Upper lobe of left lung (tissue), 6 donors: ENCODE measurements at places on chromosomes 11 and 22. TPM values are rescaled to one million over a fixed set of nuclear protein-coding genes. Genes with fewer than 3 reads are reported as not detected.

Gene EXPH5
- total RNA-seq, result 24.6 TPM

Gene P2RY2
- 15.0 TPM for total RNA-seq

Gene OR5A1
- total RNA-seq, result not detected

DNA sequence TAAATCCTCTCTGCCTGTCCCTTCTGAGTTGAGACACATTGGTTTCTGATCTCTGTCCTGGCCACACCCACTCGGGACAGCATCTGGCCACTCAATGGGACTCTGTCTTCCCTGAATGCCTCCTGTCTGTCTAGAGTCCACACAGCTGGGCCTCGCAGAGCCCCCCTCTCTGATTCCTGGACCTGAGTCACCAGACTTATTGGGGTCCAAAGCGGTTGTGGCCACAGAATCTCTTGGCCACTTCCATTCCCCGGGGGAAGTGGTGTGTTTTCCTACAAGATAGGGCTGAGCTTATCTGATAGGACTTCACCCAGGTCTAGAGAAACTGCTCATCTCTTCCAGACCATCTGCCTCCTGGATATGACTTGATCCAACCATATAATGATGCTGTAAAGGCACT is 57.4 kb upstream of the WNT11 start:
- H3K27ac ChIP-seq, result no peak overlapping the region
- H3K36me3 ChIP-seq, result no peaks in the 10 kb centered on the region
- H3K27me3 ChIP-seq, result no peaks in the 10 kb centered on the region

DNA sequence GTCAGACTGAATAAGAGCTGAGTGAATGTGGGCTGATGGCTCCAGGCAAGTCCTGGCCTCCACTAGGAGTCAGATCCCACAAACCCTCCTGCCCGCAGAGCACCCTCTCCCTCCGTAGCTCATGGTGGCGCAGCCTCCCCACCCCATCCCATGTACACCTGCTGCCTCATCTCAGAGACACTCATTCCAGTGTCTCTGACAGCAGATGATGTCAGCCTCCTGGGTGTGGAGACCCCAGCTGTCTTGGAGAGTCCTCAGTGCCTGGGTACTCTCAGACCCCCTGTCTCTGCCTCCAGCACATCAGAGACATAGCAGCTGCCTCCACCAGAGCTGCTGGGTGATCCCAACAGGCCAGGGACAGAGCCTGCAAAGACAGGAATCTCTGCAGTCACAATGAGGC is 9.5 kb downstream of the IGLL5 start:
- H3K27ac ChIP-seq, result no peak overlapping the region
- DNase-seq, result peak; percentile 7
- H3K4me1 ChIP-seq, result no peaks in the 10 kb centered on the region
- no peak overlapping the region for H3K4me3 ChIP-seq
- no peaks in the 10 kb centered on the region for H3K27me3 ChIP-seq
- no peaks in the 10 kb centered on the region for H3K36me3 ChIP-seq

- H3K27ac ChIP-seq, result no peak overlapping the region
- no peaks in the 10 kb centered on the region for H3K4me1 ChIP-seq
- H3K27me3 ChIP-seq, result no peaks in the 10 kb centered on the region
- DNase-seq, result no peak
- H3K36me3 ChIP-seq, result no peaks in the 10 kb centered on the region
- no peak overlapping the region for H3K4me3 ChIP-seq
Measured at GRCh38 chr22:47549741-47550340, 787.4 kb downstream of the TBC1D22A start.

GRCh38 chr11:27865105-27865504 is 164.8 kb upstream of the BDNF start:
- H3K4me1 ChIP-seq, result no peaks in the 10 kb centered on the region
- no peak for DNase-seq
- H3K27ac ChIP-seq, result no peak overlapping the region
- no peak overlapping the region for H3K4me3 ChIP-seq
- no peaks in the 10 kb centered on the region for H3K27me3 ChIP-seq

DNA sequence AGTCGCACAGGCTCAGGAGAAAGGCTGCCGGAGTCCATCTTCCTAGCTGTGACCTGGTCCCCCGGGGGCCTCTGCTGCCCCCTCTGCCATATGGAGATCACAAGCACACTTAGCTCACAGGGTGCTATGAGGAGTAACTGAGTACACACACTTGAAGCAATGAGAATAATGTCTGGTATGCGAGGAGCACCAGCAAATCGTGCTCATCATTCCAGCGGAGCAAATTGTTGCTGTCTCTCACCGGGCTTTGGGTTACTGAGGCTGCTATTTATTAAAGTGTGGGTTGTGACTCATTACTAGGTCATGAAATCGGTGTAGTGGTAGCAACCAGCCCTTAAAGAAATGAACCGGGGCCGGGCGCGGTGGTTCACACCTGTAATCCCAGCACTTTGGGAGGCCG is 48.1 kb upstream of the EIF3D start:
- H3K4me1 ChIP-seq, result no peaks in the 10 kb centered on the region
- H3K27ac ChIP-seq, result no peak overlapping the region
- DNase-seq, result no peak

- DNase-seq, result no peak
- H3K4me3 ChIP-seq, result no peak overlapping the region
- no peaks in the 10 kb centered on the region for H3K27me3 ChIP-seq
Measured at GRCh38 chr11:36622431-36623136, 24.5 kb upstream of the RAG2 start.

DNA sequence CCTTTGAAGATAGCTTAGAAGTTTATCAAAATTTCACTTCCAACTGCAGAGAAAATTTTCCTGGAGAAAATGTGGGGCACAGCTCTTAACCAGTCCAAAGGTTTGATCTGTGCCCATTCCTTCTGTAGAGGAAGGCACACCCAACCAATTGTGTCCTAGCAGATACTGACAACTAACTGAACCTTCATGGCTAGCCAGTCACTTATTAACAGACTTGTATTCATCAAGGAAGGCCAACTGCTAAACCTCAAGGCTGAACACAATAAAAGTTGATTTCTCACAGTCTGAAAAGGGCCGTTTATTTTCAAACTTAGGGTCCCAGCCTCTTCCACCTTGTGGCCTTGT is 19.5 kb downstream of the SYT13 start:
- no peaks in the 10 kb centered on the region for H3K4me1 ChIP-seq
- no peaks in the 10 kb centered on the region for H3K27me3 ChIP-seq
- no peak overlapping the region for H3K4me3 ChIP-seq
- H3K27ac ChIP-seq, result no peak overlapping the region
- no peak for DNase-seq
